ENCODE measurements at places on chromosomes 6 and 20.

GRCh38 chr20:37848706-37849105 lies 54.2 kb upstream of the VSTM2L start:
- no peak for DNase-seq

GRCh38 chr6:21873562-21873961 lies 280.0 kb downstream of the SOX4 start:
- no peak for DNase-seq

DNA sequence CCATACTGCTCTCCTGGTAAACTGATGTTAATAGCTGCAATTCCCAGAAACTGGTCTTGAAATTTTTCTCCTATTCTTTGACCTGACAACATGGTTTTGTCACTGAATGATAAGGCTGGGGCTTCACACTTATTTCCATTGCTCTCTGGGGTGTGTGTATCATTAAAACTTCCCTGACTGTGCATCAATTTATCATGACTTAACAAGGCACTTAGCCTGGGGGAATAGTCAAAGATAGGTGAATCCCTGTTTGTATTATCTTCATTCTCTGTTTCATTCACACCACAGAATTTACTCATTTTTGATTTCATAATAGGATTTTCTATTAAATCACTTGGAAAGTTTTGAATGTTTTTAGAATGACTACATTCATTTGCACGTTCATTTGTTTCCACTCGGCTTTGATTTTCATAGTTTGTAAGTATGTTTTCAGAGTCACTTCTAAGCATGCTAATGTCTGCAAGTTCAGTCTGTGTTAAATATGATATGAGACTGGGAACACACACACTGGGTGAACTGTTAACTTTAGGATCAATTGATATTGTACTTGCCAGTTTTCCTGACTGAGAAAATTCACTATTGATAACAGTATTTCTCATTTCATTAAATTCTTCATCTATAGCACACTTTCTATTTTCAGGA lies 35.5 kb downstream of the DST start:
- no peak for DNase-seq

GRCh38 chr6:76592566-76592965 lies 520.1 kb upstream of the IMPG1 start:
- no peak for DNase-seq

GRCh38 chr6:2224847-2225382 lies 20.5 kb downstream of the GMDS start:
- no peak for DNase-seq

GRCh38 chr20:4439461-4439860 lies 282.2 kb upstream of the PRND start:
- DNase-seq, result no peak

GRCh38 chr6:142325111-142325510 lies 23.3 kb downstream of the ADGRG6 start:
- no peak for DNase-seq

GRCh38 chr6:41367700-41368099 lies 32.3 kb downstream of the NCR2 start:
- DNase-seq, result no peak

DNA sequence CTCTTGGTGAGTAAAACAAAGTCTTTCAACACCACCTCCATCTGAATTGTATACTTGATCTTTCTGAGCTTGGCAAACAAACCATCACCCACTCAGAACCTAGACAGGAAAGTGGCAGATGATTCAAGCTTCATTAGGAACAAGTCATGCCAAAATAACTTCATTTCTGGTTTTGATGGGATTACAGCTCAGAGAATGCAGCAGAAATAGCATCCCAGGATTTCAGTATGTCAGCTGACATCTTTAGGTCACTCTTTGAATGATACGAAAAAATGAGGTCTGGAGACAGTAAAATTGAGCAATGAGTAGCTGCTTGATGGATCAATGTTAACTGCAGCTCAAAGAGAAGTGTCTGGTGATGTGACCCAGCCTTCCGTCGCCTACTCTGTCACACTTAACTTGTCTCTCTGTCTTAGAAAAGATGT lies 92.4 kb downstream of the GJA10 start:
- no peak for DNase-seq

DNA sequence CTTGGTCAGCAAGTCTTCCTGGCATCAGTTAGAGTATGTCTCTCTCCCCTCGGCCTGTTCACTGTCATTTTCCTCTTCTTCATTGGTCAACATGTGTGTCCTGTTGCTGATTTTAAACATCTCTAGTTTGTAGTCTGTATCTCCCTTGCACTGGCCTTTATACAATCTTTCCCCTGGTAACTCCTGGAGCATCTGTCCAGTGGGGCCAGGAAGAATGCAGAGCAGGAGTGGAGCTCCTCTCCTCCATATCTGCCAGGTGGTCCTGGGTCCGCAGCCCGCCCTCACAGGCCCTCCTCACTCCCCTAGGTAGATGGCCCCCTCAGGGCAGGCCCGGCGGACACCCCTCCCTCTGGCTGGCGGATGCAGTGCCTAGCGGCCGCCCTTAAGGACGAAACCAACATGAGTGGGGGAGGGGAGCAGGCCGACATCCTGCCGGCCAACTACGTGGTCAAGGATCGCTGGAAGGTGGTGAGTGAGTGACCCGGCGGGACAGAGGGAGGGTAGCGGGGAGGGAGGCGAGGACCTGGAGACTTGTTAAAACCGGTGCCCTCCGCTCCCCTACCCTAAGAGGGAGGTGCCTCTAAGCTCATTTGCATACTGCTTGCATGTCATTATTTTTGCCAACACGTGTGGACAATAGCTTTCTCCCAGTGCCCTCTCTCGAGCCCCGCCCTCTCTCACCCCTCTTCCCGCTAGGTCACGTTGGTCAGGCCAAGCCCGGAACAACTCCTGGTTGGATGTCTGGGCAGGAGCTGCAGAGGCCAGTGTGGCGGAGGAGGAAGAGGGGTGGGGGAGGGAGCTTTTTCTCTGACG lies 3.2 kb downstream of the TTBK1 start:
- no peak for DNase-seq

- DNase-seq, result no peak
Measured at GRCh38 chr6:46242921-46243320, 72.1 kb upstream of the ENPP5 start.

DNA sequence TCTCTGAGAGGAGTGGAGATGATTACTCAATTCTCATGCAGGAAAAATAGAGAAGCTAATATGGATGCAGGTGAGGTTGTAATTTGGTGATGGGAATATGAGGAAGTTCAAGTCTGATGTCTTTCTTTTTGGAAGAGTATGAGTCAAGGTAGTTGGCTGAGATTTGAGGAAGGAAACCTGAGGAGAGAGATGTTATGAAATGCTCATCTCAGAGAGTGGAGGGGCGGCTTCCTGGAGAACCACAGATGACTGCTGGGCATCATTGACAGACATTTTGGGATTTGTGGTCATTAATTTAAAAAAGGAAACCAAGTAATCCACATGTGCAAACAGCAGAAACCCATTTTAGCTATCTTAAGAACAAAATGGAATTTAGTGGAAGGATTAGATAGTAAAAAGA lies 72.5 kb upstream of the UST start:
- no peak for DNase-seq

DNA sequence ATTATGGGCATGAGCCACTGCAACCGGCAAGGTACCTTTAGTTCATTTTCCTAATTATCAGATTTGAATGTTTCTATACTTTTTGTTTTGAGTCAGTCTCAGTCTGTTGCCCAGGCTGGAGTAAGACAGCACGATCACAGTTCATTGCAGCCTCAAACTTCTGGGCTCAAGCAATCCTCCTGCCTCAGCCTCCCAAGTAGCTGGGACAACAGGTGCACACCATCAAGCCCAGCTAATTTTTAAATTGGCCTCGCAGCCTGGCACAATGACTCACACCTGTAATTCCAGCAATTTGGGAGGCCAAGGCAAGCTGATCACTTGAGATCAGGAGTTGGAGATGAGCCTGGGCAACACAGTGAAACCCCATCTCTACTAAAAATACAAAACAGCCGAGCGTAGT lies 24.4 kb downstream of the STAU1 start:
- DNase-seq, result no peak

GRCh38 chr6:126721581-126722160 lies 381.8 kb downstream of the CENPW start:
- DNase-seq, result no peak

GRCh38 chr20:17634661-17635331 lies 47.2 kb downstream of the RRBP1 start:
- DNase-seq, result no peak

- no peak for DNase-seq
Measured at GRCh38 chr6:114061116-114061515, 90.2 kb upstream of the HDAC2 start.

GRCh38 chr20:58494923-58495622 lies 20.1 kb downstream of the APCDD1L start:
- DNase-seq, result no peak

GRCh38 chr6:102812242-102812641 lies 1418.7 kb downstream of the GRIK2 start:
- DNase-seq, result no peak

DNA sequence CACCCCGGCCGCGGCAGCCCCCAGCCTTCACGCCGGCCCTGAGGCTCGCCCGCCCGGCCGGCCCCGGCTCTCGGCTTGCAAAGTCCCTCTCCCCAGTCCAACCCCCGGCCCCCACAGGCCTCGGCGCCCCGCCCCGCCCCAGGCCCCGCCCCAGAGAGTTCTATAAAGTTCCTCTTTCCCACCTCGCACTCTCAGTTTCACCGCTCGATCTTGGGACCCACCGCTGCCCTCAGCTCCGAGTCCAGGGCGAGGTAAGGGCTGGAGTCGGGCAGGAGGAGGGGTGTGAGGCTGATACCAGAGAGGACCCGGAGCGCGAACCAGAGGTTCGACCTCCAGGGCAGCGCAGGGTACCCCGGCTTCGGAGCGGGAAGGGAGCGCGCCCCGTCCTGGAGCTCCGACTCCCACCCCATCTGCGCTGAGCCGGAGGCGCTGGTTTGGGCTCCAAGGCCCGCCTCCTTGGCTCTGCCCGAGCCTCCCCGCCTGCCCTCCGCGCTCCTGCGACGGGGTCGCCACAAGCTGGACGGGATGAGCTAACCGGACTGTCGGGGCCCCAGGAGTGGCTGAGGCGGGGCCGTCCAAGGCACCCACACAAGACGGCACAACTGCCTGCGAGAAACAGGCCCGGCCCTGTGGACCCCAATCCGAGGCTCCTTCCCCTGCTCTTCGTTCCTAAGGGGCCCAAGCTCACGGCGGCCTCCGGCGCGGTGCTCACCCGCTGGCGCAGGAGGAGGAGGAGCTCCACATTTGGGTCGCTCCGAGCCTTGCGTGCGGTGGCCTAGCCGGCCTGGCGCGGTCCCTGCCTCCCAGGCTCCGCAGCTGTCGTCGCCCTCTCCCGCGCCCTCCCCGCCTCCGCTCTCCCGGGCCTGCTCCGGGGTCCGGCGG lies at the start of gene IRF4:
Gene IRF4, plus strand, starts transcription at position 194 of the 882 bp plus-strand sequence. CDS start 1,401 bp downstream, outside the sequence.
- DNase-seq, result peak; percentile 25

DNA sequence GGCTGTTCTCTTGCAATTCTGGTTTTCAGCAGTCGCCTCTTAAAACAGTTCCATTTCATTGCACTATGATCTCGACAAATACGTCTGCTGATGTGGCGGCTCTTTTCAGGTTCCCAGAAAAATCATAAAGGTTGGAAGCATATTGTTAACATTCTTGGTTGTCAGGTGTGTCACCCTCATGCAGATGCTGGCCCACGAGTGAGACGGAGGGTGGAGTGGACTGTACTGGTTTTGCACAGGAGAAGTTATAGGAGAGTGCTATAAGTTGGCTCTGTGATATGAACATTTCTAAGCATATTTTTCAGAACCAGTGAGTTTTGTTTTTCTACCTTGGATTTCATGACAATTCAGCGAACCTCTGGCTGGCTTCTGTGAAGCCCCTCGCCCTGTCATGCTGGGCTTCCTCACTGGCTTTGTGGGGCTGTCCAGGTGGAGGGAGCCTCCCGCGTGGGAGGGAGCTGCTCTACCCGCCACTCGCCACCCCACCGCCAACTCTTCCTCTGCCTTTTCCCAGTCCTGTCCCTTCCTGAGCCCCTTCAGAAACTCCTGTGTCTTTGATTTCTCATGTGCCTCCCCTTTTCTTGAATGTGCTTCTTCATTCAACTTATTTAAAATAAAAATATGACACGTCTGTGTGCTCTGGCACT lies 10.6 kb downstream of the IRF4 start:
- no peak for DNase-seq

DNA sequence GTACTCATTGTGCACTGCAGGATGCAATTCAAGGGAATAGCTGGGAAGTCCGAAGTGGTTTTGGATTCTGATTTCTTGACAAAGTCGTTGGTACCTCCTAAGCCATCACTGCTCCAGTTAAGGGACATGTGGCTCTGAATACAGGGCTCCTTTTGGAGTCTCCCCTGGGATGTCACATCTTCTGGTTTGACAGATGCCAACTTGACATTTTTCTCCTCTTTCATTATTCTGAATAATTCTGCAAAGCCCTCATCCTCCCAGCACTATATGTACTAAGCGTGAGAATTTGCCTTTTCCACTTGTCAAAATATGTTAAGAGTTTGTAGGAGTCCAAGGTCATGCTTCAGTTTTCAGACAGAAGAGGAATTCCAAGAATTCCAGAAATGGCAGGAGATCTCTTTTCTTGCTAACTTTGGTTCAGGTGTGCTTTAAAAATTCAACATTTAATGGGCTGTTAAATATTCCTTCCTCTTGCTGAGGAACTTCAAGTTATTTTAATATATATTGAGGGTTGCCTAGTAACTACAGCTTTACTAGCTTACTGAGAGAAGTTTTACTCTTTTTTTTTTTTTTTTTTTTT lies 38.7 kb downstream of the DOK5 start:
- no peak for DNase-seq

GRCh38 chr6:10338151-10338550 lies 76.7 kb downstream of the TFAP2A start:
- DNase-seq, result no peak

- DNase-seq, result no peak
Measured at GRCh38 chr6:41871691-41872090, 23.5 kb downstream of the USP49 start.

GRCh38 chr6:111357705-111358104 lies 125.3 kb downstream of the REV3L start:
- DNase-seq, result no peak

GRCh38 chr6:36986704-36987047 lies 680 bp upstream of the MTCH1 start:
- DNase-seq, result no peak

GRCh38 chr6:83613378-83613777 lies 95.5 kb downstream of the SNAP91 start:
- no peak for DNase-seq

DNA sequence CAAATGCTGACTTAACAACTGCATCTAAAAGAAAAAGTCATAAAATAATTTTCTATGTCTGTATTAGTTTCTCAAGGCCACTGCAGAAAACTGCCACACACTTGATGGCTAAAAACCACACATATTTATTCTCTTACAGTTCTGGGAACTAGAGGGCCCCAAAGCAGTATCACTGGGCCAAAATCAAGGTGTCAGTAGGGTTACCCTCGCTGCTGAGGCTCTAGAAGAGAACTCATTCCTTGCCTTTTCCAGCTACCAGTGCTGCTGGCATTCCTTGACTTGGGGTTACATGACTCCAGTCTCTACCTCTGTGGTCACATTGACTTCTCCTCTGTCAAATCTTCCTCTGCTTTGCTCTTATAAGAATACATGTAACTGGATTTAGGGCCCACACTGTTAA lies 124.6 kb upstream of the THEMIS start:
- no peak for DNase-seq
